A673 (cell line): ENCODE measurements at places on chromosomes 16 and 17. TPM values are rescaled to one million over a fixed set of nuclear protein-coding genes. Genes with fewer than 3 reads are reported as not detected.
A peak's percentile ranks its signal among the peaks of the same experiment; 100 is the strongest.

GRCh38 chr16:4651827-4652226 lies 27.2 kb downstream of the MGRN1 start:
- no peaks in the 10 kb centered on the region for H3K4me1 ChIP-seq
- DNase-seq = no peak
- H3K36me3 ChIP-seq = peaks cover 7% of the 10 kb centered on the region
- no peaks in the 10 kb centered on the region for H3K27me3 ChIP-seq

GRCh38 chr16:8047736-8048135 lies 542.6 kb downstream of the TMEM114 start:
- no peaks in the 10 kb centered on the region for H3K27me3 ChIP-seq
- DNase-seq = no peak
- H3K4me1 ChIP-seq = no peaks in the 10 kb centered on the region
- no peaks in the 10 kb centered on the region for H3K36me3 ChIP-seq

- peaks cover 23% of the 10 kb centered on the region for H3K36me3 ChIP-seq
- peak overlapping the region; percentile 76 for H3K27ac ChIP-seq
- peaks cover 10% of the 10 kb centered on the region for H3K4me1 ChIP-seq
- DNase-seq = peak; percentile 71
These were observed 668 bp downstream of the SPATA2L start for GRCh38 chr16:89700649-89701424.

- H3K4me1 ChIP-seq = peaks cover 13% of the 10 kb centered on the region
- no peaks in the 10 kb centered on the region for H3K27me3 ChIP-seq
- no peaks in the 10 kb centered on the region for H3K36me3 ChIP-seq
These were observed 17.7 kb downstream of the ANKRD11 start for GRCh38 chr16:89472711-89473075.

DNA sequence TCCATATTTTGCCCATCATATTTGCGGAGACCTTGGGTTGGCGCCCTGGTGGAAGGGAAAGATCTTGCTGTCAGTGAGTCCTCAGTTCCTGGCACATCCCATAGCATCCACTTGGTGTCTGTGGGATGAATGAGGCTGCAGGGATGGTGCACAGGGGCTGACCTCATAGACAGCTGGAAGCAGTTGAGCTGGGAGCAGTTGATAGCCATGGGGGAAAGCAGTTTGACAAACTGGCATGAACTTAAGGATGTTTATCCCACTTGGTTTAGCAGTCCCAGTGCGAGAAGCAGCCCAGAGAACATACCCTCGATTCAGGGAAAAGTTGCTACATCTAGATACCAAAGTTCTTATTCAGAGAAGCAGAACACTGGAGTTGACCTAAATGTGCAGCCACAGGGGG lies 80.7 kb downstream of the SNX29 start:
- H3K4me3 ChIP-seq = no peak overlapping the region
- DNase-seq = no peak
- no peaks in the 10 kb centered on the region for H3K27me3 ChIP-seq
- no peak overlapping the region for H3K27ac ChIP-seq

DNA sequence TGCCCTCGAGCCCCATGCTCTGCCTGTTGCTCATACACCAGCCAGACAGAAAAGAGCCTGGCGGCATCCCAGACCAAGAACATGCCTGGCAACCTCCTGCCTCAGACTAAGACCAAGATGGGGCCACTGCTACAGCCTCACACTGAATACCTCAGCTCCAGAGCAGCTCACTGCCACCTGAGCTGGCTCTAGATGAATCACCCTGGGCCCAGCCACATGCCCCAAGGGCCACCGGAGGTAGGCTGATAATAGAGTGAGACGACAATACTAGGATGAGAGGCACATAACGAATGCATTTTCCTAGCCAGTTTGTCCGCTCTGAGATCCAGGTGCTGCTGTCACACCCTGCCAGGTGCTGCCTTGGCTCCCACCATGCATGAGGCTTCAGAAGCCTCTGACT lies 13.0 kb downstream of the PIP4K2B start:
- H3K4me3 ChIP-seq = no peak overlapping the region
- DNase-seq = no peak
- H3K4me1 ChIP-seq = peaks cover 5% of the 10 kb centered on the region
- no peak overlapping the region for H3K27ac ChIP-seq

DNA sequence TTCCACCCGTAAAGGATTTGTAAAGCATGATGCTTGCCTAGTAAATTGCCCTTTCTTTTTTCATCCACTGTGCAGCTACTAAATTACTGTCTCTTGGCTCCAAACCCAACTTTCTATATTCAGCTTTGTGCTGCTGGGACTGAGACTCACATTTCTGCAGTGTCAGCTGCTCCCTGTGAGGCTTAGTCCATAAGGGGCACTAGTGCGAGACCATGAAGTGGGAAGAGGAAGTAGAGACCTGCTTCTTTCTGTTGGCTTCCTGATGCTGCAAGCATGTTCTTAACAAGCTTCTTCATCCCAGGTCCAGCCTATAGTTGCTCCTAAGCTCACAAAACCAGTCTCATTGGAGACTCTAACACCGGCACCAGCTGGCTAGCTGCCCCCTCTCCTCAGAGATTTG lies 74.9 kb upstream of the HS3ST2 start:
- no peak for DNase-seq
- peaks cover 7% of the 10 kb centered on the region for H3K27me3 ChIP-seq
- no peaks in the 10 kb centered on the region for H3K36me3 ChIP-seq
- H3K4me3 ChIP-seq = no peak overlapping the region

DNA sequence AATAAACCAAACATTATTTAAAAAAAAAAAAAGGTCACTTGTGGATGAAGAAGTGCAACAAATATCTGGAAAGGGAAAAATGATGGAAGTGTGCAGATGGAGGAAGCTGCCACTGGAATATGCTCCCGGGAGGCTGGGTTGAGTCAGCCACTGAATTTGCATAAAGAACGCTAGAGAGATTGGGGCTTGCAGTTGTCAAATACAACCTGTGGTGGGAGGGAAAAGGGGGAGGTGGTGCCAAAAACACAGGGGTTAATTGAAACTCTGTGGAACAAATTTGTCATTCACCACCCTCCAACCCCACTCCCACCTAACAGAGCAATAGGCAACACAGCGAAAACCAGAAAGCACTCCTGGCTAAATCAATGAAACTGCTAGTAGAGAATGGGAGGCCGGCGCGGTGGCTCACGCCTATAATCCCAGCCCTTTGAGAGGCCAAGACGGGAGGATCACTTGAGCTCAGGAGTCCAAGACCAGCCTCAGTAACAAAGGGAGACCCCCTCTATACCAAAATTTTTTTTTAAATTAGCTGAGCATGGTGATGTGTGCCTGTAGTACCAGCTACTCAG lies 37.6 kb upstream of the RPL38 start:
- H3K36me3 ChIP-seq = no peaks in the 10 kb centered on the region
- DNase-seq = no peak
- H3K27me3 ChIP-seq = peaks cover 3% of the 10 kb centered on the region
- no peak overlapping the region for H3K27ac ChIP-seq
- no peaks in the 10 kb centered on the region for H3K4me1 ChIP-seq
- H3K4me3 ChIP-seq = no peak overlapping the region

Gene MKS1
- total RNA-seq = 28.1 and 38.7 TPM in 2 replicates

GRCh38 chr16:26500326-26500725 lies 566.4 kb upstream of the C16orf82 start:
- no peak overlapping the region for H3K4me3 ChIP-seq
- no peaks in the 10 kb centered on the region for H3K36me3 ChIP-seq
- H3K27me3 ChIP-seq = peaks cover 5% of the 10 kb centered on the region
- DNase-seq = no peak

GRCh38 chr17:37494971-37495370 lies 5.3 kb downstream of the DUSP14 start:
- H3K27ac ChIP-seq = no peak overlapping the region
- H3K36me3 ChIP-seq = no peaks in the 10 kb centered on the region
- H3K4me3 ChIP-seq = no peak overlapping the region
- H3K27me3 ChIP-seq = no peaks in the 10 kb centered on the region

DNA sequence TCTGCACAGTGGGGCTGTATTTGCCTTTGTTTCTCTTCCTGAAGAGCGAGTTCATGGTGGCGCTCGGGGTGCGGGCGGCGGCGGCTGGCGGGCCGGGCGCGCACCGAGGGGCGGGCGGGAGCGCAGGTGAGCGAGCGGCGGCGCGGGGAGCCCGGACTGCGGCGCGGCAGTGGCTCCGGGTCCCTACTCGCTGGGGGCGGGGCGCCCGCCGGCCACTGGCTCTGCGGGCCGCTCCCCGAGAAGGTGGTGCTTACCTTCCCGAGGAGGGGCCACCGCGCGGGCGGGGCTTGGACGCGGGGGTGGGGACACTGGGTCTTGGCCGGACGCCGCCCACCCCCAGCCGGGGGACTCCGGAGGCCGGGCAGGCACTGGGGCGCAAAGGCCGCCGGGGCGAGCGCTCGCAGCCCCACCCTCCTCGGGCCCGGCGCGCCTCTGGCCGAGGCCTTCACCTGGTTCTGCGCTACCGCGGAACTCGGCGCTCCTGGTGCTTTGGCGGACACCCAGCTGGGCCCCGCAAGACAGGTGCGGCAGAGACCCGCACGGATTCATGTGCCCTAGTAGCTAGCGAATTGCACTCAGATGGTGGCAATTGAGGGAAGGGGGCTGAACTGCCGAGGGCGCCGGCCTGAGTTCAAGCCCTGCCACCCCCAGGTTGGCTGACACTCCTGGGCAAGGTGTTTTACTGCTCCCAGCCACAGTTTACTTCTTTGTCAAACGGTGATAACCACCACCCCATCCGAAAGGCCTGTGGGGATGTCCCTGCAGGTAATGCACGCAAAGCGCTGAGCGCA lies at the start of gene PPL:
TSS of gene PPL (minus strand) at position 158 of the 791 bp plus-strand sequence. CDS start at position 55, 103 bp downstream.
- DNase-seq = no peak
- no peak within 1 kb of the TSS for H3K27ac ChIP-seq
- H3K4me1 ChIP-seq = peaks cover 5% of the 10 kb centered on the region
- H3K36me3 ChIP-seq = no peaks in the 10 kb centered on the region

Gene C17orf107
- total RNA-seq = 2.7 and 4.8 TPM in 2 replicates

GRCh38 chr17:77599699-77600098 lies 358.8 kb upstream of the TNRC6C start:
- no peaks in the 10 kb centered on the region for H3K36me3 ChIP-seq
- H3K27me3 ChIP-seq = no peaks in the 10 kb centered on the region
- peaks cover 4% of the 10 kb centered on the region for H3K4me1 ChIP-seq
- H3K4me3 ChIP-seq = no peak overlapping the region
- DNase-seq = no peak

GRCh38 chr16:66511602-66512271 lies 38.2 kb downstream of the TK2 start:
- H3K4me1 ChIP-seq = peaks cover 5% of the 10 kb centered on the region
- DNase-seq = no peak
- H3K36me3 ChIP-seq = no peaks in the 10 kb centered on the region
- H3K27ac ChIP-seq = no peak overlapping the region
- no peaks in the 10 kb centered on the region for H3K27me3 ChIP-seq
- H3K4me3 ChIP-seq = no peak overlapping the region

DNA sequence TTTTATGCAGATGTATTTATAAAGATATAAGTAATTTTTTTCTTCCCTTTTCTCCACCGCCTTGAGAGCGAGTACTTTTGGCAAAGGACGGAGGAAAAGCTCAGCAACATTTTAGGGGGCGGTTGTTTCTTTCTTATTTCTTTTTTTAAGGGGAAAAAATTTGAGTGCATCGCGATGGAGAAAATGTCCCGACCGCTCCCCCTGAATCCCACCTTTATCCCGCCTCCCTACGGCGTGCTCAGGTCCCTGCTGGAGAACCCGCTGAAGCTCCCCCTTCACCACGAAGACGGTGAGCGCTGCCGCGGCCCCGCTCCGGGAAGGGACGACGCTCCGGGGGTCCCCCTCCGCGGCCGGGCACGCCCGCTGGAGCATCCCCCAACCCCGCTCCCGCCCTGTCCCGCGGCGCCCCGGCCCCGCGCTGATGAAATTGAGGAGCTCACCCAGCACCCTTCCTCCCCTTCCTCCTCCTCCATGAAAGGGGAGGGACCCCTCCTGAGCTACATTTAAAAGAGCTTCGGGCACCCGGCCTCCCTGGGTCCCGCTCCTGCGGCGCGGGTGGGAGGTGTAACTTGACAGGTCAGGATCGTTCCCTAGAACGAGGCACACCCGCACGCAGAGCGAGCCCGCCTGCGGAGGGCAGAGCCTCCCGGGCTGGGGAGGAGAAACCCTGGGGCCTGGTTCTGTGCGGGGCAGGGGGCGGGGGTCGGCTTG lies 706 bp downstream of the HLF start:
- no peak overlapping the region for H3K27ac ChIP-seq
- peaks cover 9% of the 10 kb centered on the region for H3K4me1 ChIP-seq
- no peaks in the 10 kb centered on the region for H3K36me3 ChIP-seq
- peak overlapping the region; percentile 48 for H3K4me3 ChIP-seq

Gene CCDC57
- 43.6 and 58.8 TPM in 2 replicates for total RNA-seq

DNA sequence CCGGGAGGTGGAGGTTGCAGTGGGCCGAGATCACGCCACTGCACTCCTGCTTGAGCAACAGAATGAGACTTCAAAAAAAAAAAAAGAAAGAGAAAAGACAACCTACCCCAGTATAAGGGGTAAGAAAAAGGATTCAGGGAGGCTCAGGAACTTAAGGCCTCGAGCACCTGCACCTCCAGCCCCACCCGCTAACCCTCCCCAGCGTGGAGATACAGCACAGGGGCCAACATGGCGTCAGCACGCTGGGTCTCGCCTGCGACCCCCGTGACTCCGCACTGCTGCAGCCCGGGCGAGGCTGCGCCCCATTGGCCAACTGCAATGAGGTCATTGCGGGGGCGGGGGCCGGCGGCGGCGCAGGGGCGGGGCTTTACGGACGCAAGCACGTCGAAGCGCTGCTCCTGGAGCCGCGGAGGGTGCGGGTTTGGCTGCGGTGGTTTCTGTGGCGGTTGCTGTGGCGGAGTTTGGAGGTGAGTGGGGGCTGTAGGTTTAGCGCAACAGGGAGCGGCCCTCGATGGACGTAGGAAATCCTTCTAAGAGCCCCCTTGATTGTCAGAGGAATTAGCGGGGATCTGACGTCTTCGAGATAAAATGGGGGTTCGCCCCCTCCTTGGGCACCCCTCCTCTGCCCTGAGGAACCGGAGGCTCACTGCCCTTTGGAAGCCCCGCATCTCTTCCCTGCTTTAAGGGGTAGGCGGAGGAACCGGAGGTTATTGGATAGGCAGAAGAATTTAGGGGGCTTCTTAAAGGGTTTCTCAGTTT lies at the start of gene ATP6V0A1:
TSS of gene ATP6V0A1 (plus strand) at position 382 of the 759 bp plus-strand sequence. CDS start 2,017 bp downstream, outside the sequence.
- peak; percentile 84 for DNase-seq
- peaks cover 4% of the 10 kb centered on the region for H3K36me3 ChIP-seq
- peak within 1 kb of the TSS; percentile 59 for H3K4me3 ChIP-seq
- H3K4me1 ChIP-seq = peaks cover 17% of the 10 kb centered on the region

GRCh38 chr17:44830359-44831288 lies 537 bp upstream of the GJC1 start:
- no peaks in the 10 kb centered on the region for H3K36me3 ChIP-seq
- no peak overlapping the region for H3K27ac ChIP-seq
- H3K4me1 ChIP-seq = peaks cover 8% of the 10 kb centered on the region
- H3K4me3 ChIP-seq = peak overlapping the region; percentile 68
